ENCODE measurements at places on chromosomes 5 and 9.

- DNase-seq, result no peak
Observed at GRCh38 chr9:96122751-96123150, 179.2 kb downstream of the HSD17B3 start.

DNA sequence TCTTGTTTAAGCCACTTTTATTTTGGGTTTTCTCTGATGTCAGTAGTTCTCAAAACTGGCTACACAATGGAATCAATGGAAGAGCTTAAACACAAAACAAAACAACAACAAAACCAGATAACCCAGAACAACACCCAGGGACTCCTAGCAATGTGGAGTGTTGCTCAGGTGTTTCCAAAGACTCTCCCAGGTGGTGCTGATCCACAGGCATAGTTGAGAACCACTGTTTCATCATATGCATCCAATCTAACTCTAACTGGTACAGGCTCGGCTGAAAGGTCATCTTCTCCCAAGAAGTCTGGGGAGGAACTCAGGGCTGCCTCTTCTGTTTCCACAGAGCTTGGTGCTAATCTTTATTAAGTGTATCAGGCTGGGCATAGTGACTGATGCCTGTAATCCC, 5.4 kb upstream of the ALDH1B1 start:
- DNase-seq, result no peak

DNA sequence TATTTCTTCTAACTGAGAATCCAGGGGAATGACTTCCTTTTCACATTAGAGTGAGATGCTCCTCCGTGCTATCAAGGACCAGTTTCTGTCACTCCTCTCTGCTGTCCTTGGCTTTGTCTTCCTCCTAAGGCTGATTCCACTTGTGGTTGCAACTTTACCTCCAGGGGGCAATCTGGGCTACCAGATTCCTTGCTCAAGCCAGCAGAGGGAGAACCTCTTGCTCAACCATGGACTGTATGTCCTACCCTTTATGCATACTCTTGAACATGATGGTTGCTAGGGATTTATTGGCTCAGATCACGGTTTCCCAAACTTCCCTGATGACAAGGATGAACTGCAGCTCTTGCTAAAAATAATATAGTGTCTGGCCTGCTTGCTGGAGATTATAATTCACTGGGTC, 24.0 kb downstream of the NNT start:
- DNase-seq, result no peak

GRCh38 chr5:134506054-134507039, 19.1 kb upstream of the JADE2 start:
- DNase-seq, result no peak

DNA sequence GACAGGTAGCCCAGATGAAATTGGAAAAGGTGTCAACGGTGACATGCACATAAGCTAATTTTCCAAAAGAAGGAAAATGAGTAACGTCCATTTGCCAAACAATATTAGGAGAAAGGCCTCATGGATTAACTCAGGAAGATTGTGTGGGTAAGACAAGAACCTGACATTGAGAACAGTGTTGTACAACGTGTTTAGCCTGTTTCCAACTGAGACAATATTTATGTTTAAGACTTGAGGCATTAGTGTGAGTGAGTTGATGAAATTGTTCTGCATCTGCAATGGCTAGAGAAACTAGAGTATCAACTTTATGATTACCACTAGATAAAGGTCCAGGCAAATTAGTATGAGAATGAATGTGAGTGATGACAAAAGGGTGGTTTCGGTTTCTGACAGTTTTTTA, 191.3 kb upstream of the RAI14 start:
- no peak for DNase-seq

GRCh38 chr5:41109186-41109585, 38.0 kb upstream of the MROH2B start:
- no peak for DNase-seq

GRCh38 chr9:16241231-16241630, 629.2 kb downstream of the BNC2 start:
- DNase-seq, result no peak

- no peak for DNase-seq
Observed at GRCh38 chr9:111812337-111812736, 17.6 kb upstream of the SHOC1 start.

GRCh38 chr5:176621661-176622079, 8.7 kb downstream of the SNCB start:
- no peak for DNase-seq

DNA sequence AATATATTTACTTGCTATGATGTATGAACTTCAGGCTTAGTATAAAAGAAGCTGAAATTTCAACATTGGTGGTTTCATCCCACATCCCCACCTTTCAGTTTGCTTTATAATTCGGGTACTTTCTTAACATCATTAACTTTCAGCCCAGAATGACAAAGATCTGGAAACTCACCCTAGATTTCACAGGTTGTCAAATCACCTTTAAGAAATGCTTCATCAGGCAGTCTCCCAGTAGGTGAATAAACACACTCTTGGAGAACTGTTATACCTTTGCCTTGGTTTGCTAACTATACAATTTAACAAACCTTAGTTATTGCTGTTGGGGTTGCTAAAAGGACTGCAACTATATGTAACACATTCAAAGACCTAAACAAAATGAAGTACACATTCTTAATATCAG, 54.4 kb downstream of the MLANA start:
- no peak for DNase-seq

- no peak for DNase-seq
Observed at GRCh38 chr9:136743639-136744211, 985 bp upstream of the LCN10 start.

DNA sequence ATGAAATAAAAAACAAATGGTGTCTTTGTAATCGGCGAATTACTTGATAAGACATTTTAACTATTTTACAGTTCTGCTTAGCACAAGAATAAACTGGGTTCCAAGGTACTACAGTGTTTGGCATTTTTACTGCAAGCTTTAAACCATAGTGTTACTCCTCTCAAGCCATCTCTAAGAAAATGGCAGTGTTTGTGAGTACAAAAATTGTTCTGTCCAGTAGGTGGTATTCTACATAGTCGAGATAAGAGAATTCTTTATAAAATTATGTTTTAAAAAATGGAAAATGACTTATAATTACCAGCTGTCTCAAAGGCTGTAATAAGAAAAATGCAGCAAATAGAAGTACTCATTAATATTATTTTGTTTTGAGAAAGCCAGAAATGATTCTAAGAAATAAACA, 3.2 kb downstream of the SMIM15 start:
- no peak for DNase-seq

- no peak for DNase-seq
Observed at GRCh38 chr9:123611226-123611625, 255.2 kb downstream of the CRB2 start.

DNA sequence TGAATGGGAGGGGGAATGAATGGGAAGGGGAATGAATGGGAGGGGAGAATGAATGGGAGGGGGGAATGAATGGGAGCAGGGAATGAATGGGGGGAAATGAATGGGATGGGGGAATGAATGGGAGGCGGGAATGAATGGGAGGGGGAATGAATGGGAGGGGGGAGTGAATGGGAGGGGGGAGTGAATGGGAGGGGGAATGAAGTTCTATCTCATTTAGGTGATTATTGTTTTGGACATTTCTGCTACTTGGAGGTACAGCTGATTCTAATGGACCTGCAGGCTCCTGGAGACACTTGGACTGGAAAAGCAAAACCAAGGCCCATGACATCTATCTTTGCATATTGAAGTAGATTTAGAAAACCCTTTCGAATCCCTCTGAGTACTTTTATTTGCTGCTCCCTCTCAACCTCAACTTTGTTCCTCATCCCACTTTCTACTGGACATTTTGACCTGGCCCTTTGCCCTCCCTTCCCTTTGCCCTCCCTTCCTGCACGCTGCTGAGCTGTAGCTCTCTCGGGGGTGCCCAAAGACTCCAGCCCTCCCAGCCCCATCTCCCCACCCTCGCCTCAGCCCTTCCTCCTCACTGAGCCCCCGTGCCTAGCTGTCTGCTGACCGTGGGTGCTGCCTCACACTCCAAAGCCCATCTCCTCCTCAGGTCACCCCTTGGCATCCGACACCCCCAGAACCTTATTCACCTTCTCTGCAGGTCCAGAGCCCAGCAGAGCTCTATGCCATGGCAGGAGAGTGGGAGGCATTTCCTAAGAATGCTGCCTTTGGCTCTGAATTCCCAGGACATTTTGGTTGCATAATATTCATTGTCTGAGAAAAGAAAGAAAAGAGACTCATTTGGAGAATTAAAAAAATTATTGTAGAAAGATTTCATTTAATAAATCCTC, 19.9 kb upstream of the LPCAT1 start:
- DNase-seq, result no peak

- no peak for DNase-seq
Observed at GRCh38 chr5:58260243-58260642, 199.6 kb downstream of the PLK2 start.

GRCh38 chr9:4386819-4387218, 87.0 kb upstream of the GLIS3 start:
- DNase-seq, result no peak

DNA sequence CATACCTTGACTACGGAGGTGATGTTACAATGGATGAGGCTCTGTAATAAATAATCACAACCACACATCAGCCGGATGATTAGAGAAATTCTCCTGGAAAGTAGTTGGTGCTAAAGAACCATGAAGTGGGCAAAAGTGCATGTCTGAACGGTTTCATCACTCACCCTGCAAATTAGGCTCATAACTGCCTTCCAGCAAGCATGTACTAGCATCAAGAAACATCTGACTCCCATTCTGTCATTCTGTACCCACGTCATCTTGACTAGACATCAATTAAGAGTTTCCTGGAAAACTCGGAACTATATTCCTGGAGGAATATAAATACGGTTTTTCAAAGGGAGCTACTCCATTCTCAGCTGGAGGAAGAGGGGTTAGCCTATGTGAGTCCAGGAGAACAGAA, 52.2 kb downstream of the HSD17B3 start:
- no peak for DNase-seq

GRCh38 chr9:82513242-82513751, 524.7 kb downstream of the SPATA31D1 start:
- no peak for DNase-seq

GRCh38 chr9:93081931-93082330, 14.1 kb upstream of the CARD19 start:
- DNase-seq, result no peak

DNA sequence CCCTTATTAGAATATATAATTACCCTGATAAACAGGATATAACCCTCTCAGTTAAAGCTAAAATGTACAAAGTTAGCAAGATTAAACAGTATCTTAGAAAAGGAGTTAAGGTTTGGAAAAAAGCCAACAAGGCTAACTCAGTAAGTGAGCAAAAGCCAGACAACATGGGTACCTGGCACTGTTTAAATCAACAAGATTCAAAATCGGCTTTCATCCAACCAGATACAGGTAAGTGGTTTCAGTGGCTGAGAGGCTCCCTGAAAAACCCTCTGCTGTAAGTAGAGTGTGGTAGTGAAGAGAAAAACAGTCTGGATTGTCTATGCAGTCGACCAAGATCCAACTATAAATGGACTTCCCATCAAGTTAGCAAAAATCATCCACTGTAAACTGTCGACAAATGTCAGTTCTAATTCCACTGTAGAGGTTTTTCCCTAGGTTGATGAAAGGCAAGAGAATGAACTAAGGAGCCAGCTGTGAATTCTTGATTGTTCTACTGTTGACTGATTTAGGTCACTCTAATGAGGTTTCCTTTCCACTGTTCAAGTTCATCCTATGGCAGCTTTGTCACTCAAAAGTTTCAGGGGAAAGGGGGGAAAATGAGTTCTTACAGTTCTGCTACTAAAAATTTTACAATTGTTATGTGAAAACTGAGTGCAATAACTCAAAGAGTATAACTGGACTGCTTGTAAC, 27.3 kb downstream of the ETF1 start:
- no peak for DNase-seq

DNA sequence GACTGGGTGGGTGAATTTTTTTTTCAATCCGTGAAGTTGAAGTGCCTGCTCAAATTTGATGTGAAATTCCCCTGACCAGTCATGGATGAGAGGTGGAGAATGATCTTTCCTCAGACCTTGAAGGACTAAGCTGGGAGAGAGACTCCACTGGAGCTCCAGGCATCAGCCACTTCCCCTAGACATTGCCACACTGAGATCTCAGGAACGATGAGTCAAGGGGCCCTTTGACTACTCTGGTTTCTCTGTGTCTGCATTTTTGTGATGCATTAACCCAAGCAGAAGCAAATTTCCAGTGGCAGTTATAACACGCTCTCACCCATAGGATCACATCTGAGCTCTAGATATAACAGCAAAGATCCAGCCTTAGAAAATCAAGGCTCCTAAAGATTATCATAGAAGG, 171.2 kb upstream of the KIF2A start:
- no peak for DNase-seq

GRCh38 chr9:136662326-136662655, 425 bp upstream of the EGFL7 start:
- DNase-seq, result no peak

GRCh38 chr5:91235271-91235694, 147.8 kb downstream of the ARRDC3 start:
- DNase-seq, result no peak

DNA sequence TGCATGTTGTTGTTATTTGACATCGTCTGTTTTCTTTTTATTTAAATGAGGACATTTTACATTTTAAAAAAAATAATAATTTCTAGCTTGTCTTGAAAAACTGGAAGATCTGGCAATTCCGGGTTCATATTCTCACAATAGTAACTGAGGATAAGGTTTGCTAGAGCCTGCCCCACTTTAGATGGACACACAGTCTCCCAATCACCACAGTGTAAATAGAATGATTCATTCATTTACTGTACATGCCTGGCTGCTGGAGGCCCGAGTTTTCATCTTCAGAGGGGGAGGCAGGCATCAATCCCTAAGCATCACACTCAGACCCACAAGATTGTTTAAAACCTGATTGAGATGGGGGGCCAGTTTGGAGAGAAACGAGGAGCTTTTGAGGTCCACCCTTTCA, 2039.7 kb upstream of the WWC1 start:
- DNase-seq, result no peak

DNA sequence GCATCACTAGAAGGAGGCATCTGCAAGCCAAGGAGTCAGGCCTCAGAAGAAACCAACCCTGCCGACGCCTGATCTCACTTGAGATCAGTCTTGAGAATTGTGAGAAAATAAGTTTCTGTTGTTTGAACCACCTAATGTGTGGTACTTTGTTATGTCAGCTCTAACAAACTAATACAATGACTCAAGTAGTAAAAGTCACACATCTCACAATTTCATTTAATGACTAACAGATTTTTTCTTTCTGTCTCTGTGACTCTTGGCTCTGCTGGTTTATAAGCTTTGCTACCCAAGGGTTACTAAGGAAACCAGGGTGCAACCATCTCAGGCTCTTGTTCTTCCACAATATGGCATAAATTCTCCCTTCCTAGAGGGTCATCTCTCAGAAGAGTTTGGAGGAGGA, 315.8 kb upstream of the GRAMD2B start:
- DNase-seq, result no peak

- no peak for DNase-seq
Observed at GRCh38 chr5:112711436-112711835, 26.2 kb upstream of the APC start.
